ENCODE measurements at places on chromosomes 7 and 10. TPM values are rescaled to one million over a fixed set of nuclear protein-coding genes. Genes with fewer than 3 reads are reported as not detected.
A peak's percentile ranks its signal among the peaks of the same experiment; 100 is the strongest.

The ZNF655 gene
- 20.6 TPM for polyA plus RNA-seq

DNA sequence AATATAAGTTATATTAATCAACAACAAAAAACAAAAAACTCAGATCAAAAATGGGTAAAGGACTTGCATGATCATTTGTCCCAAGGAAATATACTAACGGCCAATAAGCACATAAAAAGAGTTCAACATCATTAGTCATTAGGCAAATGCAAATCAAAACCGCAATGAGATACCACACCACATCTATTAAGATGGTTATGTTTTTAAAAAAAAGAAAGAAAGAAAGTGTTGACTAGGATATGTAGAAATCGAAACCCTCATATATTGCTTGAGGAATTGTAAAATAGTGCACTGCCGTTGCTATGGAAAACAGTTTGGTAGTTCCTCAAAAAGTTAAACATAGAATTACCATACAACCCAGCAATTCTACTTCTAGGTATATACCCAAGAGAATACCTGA, 39.4 kb upstream of the CTNNA3 start:
- no peak for DNase-seq

DNA sequence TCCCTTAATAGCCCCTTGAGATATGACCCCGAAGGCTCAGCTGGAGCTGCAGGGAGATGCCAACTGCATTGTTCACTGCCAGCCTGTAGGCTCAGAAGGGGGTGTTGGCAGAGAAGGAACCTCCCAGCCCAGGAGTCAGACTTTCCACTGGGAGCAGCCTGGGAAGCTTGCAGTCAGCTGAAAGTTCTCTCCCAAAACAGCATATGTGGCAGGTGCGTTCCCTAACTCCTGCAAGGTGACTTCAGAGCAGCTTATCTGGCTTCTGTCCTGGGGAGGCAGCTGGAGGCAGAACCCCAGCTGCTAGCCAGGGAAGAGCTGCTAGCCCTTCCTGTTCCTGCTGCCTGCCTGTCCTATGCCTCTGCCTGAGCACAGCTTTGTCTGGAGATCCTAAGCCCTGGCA, 8.1 kb downstream of the SFTPA2 start:
- no peak for DNase-seq

The LRMDA gene
- 1.6 TPM for polyA plus RNA-seq

The TFR2 gene
- polyA plus RNA-seq, result 3.7 TPM

- no peak for DNase-seq
Observed at GRCh38 chr7:135798095-135798494, 49.5 kb upstream of the FAM180A start.

DNA sequence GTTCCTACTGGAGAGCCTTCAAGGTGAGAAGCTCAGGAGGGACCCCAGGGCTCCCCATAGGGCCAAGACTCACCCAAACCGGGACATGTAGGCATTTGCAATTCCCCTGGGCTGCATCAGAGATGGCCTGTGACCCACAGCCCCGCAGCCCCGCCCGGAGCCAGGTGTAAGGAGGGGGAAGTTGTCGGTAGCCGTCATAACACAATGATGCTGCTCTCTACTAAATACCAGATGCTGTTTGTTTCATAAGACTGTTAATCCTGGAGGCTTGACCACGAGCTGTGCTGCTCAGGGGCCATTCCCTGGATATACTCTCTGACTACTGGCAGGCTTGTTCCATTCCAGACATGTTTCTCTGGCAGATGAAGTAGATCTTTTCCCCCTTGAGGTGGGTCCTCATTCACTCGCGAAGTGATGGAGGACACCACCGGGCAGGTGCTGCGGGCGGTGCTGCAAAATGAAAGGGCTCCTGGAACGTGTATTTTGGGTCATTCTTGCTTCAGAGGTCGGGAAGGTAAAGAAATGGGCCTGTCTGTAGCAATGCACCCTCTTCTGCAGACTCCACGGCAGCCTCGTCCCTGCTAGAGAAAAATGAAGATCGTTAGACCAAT, 61.1 kb downstream of the MKI67 start:
- no peak for DNase-seq

GRCh38 chr7:140506788-140507464, 27.6 kb upstream of the MKRN1 start:
- DNase-seq, result peak; percentile 64

- no peak for DNase-seq
Observed at GRCh38 chr7:50335795-50336754, 31.6 kb downstream of the IKZF1 start.
